Left forelimb (tissue), 1 donor: ENCODE measurements at places on chromosomes 3 and 15.
A peak's percentile ranks its signal among the peaks of the same experiment; 100 is the strongest.

DNA sequence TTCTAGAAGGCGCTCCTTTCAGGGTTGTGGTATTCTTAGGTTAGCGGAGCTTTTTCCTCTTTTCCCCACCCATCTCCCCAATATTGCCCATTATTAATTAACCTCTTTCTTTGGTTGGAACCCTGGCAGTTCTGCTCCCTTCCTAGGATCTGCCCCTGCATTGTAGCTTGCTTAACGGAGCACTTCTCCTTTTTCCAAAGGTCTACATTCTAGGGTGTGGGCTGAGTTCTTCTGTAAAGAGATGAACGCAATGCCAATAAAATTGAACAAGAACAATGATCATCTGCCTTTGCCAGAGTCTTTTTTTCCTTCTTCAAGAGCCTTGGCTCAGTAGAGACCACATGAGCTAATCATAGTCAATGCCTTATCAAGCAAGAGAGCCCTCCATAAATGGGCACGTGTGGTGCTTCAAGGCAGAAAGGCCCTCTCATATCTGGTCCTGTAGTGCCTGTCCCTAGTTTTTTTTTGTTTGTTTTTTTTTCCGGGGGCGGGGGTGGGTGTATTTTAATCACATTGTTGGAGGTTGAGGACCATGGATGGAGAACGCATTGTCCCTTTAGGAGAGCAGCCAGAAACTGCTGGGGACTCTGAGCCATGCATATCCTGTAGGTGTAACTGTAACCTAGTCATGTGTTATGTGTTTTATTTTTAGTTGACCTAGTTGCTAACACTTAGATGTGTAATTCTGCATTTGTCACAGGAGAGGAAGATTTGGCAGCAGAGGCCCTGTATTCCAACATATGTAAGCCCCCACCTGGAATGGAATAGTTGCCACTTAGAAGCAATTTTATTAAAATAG is 64.7 kb upstream of the ACAD9 start:
- DNase-seq: no peak

DNA sequence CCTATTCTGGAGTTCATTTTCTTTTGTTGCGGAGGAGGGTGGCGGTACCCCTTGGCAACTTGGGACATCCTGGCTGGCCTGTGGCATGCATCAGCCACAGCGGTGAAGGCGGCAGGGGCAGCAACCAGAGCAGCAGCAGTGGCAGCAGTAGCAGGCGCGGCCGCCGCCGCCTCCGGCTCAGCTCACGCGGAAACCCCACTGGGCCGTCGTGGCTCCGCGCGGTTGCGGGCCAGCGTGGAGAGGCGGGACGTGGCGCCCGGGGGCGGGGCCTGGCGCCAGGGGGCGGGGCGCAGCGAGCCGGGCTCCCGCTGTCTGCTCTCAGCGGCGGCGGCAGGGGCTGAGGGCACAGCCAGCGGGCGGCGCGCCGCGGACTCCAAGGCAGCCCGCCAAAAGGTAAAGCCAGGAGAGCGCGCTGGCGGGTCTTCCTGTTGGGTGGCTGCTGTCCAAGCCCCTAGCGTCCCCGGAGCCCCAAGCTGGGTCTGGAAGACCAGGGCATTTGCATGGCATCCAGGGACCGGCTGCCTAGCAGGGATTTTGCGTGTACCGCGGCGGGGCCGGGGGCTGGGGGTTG is 334.4 kb upstream of the THRB start:
- DNase-seq: peak; percentile 77

DNA sequence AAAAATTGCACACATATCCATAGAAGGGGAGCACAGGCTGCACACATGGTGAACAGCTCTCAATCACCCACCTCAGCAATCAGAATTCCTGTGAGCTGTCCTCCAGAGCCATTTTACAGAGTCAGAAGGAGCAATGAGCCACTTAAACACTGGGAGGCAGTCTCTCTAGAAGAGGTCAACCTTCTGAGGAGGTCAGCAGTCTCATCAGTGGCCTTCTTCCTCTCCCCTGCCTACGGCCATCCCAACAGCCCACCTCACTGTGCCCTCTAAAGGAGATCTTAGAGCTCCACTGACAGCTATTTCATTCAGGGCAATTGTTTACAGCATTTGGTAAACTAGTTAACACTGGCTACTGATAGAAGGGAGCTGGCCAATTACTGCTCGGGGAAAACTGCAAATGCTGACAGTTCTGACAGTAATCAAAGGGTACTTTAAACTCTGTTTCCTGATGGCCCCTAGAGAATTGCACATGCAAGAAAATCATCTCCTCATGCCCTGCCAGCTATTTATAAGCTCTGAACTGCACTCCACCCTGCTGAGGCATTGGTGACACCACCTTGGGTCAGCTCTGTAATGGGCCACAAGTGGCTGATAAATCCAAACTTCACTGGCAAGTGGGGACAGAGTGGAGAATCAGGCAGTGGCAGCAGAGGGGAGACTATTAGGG is 42.1 kb upstream of the TSPAN3 start:
- no peak for DNase-seq

DNA sequence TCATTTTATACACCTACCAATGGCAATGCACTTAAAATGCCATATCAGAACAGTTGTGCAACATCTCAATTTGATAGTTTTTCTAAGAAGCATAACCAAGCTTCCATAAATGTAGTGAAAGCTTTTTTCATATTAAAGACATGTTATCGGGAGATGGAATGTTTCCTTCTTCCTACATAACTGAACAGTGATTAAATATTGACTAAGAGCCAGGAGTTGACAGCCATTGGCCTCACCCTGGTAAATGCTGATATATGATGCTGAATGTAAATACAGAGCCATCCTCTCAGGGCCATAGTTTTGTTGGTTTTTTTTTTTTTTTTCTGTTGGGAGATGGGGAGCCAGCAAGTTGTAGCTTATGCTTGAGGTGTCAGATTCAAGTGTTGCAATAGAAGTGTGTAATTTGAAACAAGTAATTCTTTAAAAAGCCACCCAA is 203.3 kb upstream of the IL12A start:
- DNase-seq: no peak

DNA sequence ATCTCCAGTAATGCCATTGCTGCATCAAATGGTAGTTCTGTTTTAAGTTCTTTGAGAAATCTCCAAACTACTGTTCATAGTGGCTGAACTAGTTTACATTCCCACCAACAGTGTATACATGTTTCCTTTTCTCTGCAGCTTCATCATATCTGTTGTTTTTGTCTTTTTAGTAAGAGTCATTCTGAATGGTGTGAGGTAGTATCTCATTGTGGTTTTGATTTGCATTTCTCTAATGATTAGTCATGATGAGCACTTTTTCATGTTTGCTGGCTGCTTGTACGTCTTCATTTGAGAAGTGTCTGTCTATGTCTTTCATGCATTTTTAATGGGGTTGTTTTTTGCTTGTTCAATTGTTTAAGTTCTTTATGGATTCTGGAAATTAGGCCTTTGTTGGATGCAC is 10.2 kb upstream of the GCSAM start:
- no peak for DNase-seq
